ENCODE measurements at places on chromosomes 16 and 17.

- no peak for DNase-seq
Measured at GRCh38 chr17:14318918-14319205, 18.0 kb downstream of the HS3ST3B1 start.

GRCh38 chr16:48611329-48612137 lies 1.6 kb upstream of the N4BP1 start:
- DNase-seq: no peak

DNA sequence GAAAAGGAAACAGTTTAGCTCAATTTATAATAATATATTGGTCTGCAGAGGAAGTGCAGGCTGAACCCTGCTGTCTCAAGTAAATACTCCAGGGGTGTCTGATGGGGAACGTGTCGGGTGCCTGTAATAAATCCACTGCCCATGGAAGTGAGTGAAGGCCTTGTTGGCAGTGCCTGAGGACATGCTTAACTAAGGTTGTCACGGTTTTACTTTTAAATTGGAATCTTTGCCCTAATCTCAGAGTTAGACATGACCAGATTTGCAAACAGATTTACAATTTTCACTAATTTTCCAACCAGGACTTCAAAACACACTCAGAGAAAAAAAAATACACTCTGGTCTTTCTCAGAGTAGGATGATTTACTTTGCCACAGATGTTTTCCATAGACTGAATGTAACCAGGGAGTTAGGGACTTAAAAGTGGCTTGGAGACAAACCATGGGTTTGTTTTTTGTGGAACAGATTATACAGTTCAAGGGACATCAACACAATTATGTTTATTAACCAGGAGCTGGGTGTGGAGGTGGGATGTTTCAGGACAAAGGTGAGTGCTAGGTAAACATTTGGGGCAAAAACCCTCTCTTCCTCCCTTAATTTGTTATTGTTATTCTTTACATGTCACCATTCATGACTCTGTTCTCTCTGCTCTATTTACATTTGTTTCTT lies 144.5 kb downstream of the FTO start:
- no peak for DNase-seq

DNA sequence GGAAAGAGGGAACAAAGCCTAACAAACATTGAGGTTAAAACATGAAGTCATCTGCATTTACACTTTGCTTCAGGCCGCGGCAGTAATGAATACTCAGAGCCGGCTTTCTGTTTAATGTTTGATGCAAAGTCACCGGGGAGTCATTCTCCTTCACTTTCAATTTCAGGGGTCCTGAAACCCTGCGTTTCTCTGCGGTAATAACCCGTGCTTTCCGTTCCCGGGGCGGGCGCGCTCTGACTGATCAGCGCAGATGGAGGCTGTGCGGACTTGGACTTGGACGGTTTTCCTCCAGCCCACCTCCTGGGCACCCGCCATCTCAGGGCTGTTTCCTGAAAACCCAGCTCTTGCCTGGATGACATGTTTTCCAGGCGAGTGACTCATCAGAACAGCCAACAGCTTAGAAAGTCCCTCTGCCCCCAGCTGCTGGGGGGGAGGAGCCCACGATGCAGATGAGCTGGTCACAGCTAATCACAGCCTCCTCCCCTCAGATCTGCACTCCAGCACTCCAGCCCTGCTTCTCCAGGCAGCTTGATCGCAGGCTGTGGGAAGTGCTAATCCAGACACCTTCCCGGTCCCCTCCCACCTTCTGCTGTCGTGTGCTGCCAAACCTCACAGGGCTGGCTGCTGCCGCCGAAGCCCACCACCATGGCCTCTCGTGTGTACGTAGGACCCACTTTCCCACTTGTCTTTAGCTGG lies 158.6 kb upstream of the CHMP6 start:
- DNase-seq: peak; percentile 88

GRCh38 chr16:11576427-11577289 lies 10.1 kb downstream of the LITAF start:
- DNase-seq: no peak

DNA sequence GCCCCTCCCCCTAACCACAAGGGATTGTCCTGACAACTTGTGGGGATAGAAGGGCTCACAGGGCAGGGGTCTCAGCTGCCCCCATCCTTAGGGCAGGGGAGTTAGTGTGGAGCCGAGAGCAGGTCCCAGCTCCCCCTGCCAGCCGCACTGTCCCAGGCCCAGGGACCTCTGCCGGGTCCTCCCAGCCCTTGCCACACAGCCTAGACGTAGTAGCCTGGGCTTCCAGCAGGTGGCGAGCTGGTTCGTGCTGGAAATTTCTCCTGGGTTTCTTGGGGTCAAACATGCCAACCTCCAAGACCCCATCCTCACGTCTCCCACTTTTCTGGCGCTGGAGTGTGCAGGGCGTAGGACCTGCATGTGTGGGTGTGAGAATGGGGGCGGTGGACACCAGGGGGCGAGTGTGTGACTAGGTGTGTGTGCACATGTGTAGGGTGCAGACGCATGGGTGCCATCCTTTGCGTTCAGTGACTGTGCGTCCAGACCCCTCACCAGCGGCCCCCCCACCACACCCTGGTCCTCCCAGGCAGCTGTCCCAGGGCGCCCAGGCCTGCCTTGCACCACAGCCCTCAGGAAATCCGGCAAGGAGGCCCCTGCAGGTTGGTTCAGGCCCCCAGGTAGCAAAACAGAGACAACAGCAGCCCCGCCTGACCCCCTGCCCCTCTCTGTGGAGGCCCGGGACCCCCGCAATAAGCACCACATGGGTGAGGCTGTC lies 29.5 kb downstream of the SBK1 start:
- no peak for DNase-seq

DNA sequence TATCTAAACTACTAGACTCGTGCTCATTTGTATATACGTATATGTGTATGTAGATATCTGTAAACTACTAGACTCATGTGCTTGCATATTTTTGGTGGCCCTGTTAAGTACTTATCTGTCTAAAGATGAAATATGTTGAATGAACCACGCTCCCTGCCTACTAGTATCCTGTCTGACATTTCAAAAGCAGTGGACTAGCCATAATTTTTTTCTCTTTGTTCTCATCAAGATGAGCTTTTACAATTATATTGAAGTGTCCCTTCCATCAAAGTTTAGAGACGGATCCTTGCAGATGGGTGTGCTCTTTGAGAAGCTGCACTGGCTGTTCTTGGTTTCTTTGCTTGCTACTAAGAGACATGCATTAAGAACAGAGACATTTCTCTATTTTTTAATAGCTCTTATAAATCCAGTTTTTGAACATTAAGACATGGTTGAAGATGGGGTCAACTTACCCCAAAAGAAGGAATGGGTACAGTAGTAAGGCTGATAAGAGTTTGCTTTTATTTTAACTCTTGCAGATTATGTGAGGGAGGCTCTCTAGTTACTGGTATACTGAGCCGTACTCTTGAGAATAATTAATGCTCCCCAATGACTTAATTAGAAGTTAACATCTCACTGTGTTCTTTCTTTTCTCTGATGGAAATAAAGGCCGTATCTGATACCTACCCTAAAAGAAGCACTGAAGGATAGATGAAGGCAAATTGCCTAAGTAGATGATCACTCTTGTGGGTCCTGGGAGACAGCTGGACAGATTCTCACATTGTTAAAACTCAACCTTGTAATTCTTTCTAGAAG lies 3.4 kb downstream of the CNTNAP4 start:
- no peak for DNase-seq

GRCh38 chr17:45782889-45783592 lies 1.1 kb upstream of the CRHR1 start:
- no peak for DNase-seq

DNA sequence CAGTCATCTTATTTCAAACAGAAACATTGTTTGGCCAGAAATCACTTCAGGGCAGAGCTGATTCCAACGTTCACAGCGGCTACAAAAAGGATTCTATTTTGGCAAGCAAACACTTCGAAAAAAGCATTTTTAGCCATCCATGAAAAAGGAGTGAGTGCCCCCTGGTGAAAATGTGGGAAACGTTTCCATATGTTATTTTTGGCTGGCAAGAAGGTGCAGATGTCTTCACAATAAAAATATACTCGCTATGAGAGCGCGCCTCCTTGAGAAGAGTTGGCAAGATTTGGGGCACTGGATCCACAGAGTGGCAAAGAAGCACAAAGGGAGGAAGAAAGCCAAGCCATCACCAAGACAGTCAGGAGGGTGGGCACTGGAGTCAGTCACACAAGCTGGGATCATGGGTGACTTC lies 191.1 kb downstream of the CHD9NB start:
- no peak for DNase-seq
